ENCODE measurements at places on chromosomes 3 and 15.
A peak's percentile ranks its signal among the peaks of the same experiment; 100 is the strongest.

DNA sequence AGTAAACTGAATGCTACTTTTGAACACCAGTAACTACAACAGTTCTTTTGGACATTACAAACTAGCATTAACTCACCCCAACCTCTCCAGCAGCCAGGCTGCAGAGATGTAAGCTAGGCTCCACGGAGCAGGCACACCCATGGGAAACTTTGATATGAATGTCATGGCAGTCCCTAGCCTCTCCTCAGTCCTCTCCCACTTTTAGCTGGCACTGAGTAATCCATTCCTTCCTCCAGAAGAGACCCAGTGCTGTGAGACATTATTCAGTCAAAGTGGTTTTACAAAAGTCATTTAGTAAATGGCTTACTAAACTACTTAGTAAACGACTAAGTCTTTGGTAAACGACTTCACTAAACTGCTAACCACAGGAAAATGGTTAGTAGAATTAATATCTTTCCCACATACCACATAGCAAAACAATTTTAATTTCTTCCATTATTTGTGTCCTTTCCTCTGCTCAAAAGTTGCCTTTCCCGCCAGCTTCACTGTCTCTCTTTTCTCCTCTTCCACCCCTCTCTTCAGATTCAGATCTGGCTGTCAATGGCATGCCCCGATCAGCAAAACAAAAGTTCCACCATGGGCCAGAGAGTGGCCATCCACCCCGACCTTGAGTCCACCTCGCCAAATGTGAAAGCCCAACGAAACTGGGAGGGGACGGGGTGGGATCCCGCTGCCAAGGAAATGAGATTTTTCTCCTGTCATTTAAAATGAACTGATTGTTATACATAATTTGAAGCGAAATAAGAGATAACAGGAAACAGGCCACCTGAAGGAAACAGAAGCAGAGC is 67.5 kb upstream of the TJP1 start:
- no peak for DNase-seq

GRCh38 chr15:52726195-52726594 is 47.0 kb upstream of the ATOSA start:
- no peak for DNase-seq

- DNase-seq = no peak
Measured at GRCh38 chr3:134333522-134334181, 40.6 kb downstream of the AMOTL2 start.

GRCh38 chr15:52466134-52466701 is 62.5 kb downstream of the MYO5A start:
- DNase-seq = peak; percentile 98

DNA sequence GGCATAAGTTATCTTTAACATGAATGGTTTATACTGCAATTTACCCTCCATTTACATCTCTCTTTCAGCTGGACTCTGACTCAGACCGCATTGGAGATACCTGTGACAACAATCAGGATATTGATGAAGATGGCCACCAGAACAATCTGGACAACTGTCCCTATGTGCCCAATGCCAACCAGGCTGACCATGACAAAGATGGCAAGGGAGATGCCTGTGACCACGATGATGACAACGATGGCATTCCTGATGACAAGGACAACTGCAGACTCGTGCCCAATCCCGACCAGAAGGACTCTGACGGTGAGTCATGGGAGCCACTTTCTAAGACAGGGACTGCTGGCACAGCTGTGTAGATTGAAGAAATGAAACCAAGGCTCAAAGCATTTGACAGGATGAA is 11.6 kb downstream of the THBS1 start:
- DNase-seq = peak; percentile 33

- no peak for DNase-seq
Measured at GRCh38 chr3:112115161-112115739, 17.8 kb downstream of the GCSAM start.

GRCh38 chr3:65578861-65579260 is 459.9 kb downstream of the MAGI1 start:
- DNase-seq = no peak

GRCh38 chr3:167146911-167147310 is 233.2 kb downstream of the ZBBX start:
- peak; percentile 93 for DNase-seq

- peak; percentile 24 for DNase-seq
Measured at GRCh38 chr15:55256281-55257011, 33.2 kb downstream of the RAB27A start.

DNA sequence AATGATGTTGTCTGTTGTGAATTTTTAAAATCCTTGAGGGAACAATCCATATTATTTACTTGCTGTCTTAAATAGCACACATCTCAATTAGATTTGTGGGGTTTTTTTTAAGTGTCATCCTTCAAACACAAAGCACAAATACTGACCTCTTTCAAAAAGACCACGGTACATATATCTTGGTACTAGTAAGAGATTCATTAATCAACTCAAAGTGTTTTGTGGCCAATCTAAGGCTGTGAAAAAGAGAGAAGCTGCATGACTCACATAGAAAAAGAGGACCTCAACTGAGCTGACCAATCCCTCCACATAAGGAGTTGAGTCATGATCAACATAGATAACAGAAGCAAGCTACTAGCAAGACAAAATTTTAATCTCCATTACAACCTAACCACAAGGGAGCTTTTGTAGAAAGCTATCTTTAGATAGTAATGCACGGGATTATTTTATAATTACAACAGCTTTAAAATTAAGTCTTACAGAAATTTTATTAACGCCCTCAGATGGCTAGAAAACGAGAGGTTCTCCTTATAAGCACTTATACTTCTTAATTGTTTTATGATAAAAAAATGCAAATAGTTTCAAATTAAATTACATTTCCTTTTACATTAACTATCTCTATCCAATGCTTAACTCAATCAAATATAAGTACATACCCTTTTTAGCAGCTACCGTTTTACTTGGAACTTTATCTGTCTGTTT is 60.5 kb downstream of the TOP2B start:
- DNase-seq = peak; percentile 97

DNA sequence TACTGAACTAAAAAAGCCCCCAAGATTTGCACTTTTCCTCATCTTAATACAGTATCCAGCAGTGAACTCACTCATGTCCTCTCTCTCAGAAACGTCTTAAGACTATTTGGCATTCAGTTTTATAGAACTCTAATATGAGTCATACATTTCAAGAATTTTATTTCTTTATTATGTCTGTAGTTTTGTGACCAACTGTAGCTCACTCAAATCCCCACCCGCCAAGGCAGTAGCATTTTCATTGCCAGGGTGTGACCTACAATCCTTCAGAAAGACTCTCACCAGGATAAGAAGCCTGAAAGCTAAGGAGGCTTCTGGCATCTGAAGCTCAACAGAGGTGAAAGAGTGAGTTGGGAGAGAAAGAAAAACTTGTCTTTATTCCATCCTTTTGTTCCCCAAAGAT is 537.1 kb downstream of the RSL24D1 start:
- DNase-seq = no peak

- peak; percentile 94 for DNase-seq
Measured at GRCh38 chr3:53180305-53181023, 19.5 kb downstream of the PRKCD start.

DNA sequence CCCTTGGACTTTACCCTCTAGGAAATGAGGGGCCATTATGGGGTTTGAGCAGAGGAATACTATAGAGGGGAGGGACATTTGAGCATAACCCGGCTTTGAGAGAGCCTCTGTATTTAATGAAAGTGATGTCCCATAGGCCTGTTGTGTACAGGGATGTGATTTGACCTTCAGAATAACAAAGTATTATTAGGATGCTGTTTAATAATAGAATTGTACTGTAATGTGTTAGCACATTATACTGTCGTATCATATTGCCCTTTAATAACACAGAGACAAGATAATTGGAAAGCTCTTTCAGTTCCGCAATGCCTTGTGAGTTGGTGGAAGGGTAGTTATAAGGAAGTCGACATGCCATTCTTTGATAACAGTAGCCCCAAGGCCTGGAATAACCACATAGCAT is 328.3 kb downstream of the RYR3 start:
- DNase-seq = no peak

- peak; percentile 99 for DNase-seq
Measured at GRCh38 chr15:85667491-85668424, 127.0 kb downstream of the KLHL25 start.

GRCh38 chr3:55701997-55702396 is 214.9 kb upstream of the WNT5A start:
- no peak for DNase-seq

All from MV-4-11 (cell line).